ENCODE measurements at places on chromosomes 7 and 10.
A peak's percentile ranks its signal among the peaks of the same experiment; 100 is the strongest.

DNA sequence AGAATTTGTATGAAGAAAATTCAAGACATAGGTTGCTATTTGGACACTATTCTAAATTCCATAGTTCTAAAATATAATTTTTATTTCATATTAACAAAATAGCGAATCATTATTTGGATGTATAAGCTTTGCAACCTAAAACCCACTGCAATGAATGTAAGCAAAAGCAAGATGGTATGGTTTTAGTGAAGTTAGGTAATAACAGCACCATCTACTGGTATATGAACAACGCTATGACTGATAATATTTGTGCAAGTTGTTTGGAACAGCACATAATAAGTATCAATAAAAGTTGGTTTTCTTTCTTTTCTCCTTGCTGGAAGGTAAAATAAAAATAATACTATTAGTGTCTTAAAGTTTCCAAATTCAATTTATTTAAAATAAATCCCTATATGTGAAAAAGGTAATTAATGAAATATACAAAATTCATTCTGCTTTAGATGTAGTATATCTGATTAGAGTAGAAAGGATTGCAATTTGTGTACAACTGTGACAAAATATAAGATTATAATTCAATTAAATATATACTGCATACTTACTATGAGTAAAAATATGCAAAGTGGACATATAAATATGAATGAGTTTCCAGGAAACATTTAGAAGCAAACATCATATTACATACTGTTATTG, 79.0 kb upstream of the LSM8 start:
- no peak for DNase-seq

- DNase-seq, result no peak
Observed at GRCh38 chr10:89203237-89203636, 3.9 kb downstream of the CH25H start.

DNA sequence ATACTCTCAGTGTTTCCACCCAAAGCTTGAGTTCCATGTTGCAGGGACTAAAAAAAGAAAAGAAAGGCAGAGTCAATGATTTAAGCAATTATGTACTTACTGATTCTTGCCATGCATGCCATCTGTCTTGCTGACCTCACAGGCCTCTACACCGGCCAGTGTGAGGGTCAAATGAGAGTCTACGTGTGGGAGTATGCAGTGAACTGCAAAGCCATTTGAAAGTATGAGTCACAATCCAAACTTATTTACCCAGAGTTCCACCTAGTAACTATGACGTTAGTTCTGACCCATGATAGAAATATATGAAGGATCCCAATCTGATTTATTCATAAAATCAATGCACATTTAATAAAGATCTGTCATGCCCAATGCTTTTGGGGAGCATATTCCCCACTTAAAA, 26.5 kb downstream of the PDE1C start:
- DNase-seq, result peak; percentile 86

DNA sequence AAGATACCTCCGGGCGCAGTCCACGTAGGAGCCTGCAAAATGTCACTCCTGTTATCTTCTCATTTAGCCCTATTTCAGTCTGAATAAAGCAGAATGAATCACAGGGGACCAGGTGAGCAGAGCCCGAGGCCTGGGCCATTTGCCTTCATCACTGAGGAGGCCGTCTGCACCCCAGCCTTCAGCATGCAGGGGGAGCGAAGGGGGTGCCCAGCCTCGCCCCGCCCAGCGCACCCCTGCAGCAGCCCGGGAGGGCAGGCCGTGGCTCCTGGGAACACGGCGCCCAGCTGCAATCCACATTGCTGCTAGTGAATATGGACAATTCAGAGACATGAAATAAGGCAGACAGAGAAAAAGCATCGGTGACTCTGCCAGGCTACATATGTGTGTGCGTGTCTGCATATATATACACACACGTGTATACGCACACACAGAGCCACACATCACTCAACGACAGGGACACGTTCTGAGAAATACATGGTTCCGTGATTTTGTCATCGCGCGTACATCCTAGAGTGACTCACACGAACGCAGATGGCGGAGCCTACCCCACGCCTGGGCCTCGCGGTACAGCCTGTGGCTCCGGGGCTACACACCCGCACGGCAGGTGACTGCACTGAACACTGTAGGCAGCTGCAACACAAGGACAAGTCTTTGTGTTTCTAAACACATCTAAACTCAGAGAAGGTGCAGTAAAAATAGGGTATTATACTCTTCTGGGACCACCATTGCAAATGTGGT, 15.2 kb upstream of the ELFN1 start:
- no peak for DNase-seq

DNA sequence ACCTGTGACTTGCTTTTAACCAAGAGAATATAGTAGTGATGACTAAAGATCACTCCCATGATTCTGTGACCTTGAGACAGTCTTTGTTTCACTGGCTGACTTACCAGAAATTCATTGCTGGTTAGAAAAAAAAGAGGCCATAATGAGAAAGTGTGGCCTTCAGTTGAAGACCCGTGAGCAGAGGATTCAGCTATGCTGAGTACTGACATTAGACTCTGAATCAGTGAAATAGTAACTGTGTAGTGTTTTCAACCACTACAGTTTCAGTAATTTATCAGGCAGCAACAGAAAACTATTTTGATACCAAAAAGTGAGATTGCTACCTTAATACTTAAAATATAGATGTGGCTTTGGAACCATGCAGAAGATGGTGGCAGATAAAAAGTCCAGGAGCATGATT, 298.0 kb upstream of the KCND2 start:
- DNase-seq, result no peak

DNA sequence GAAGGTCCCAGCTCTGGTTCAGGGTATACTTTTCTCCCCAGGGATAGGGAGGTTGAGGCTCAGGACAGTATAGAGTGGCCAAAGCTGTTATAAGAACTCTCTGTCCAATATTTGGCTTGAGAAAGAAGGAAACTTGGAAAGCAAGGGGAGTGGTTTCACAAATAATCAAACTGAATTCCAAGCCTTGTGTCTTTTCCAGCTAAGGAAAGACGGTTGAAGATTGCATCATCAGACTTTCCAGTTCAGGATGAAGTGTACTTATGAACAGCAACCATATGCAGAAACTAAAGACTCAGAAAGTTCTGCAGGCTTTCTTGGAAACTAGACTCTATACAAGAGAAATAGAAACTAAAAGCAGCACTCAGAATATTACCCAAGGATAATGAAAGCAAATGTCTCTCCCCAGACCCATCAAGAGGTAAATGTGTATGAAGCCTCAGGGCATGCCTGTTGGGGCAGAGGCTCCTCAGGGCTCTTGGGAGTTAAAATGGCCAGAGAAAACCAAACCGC, 46.4 kb downstream of the RAMP3 start:
- DNase-seq, result peak; percentile 44

DNA sequence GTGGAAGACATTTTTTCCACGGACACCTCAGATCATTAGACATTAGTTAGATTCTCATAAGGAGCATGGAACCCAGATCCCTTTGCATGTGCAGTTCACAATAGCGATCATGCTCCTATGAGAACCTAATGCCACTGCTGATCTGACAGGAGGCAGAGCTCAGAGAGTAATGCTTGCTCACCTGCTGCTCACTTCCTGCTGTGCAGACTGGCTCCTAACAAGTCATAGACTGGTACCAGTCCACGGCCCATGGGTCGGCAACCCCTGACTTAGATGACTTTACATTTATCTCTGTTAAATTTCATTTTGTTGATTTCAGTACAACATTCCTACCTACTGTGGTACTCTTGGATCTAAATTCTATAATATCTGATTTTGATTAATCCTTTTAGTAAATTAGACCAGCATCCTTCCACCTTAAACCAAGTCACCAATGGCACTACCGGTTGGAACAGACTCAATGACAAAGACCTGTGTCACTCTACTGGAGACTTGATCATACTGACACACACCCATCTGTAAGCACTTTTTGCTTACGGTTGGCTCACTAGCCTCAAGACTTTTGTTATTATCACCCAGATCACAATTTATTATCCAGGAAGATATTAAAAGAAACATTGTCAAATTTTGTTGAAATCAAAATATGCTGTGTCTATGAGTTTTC, 8.0 kb upstream of the CCDC71L start:
- DNase-seq, result no peak

GRCh38 chr7:158771-159170, 33.6 kb upstream of the FAM20C start:
- DNase-seq, result no peak

DNA sequence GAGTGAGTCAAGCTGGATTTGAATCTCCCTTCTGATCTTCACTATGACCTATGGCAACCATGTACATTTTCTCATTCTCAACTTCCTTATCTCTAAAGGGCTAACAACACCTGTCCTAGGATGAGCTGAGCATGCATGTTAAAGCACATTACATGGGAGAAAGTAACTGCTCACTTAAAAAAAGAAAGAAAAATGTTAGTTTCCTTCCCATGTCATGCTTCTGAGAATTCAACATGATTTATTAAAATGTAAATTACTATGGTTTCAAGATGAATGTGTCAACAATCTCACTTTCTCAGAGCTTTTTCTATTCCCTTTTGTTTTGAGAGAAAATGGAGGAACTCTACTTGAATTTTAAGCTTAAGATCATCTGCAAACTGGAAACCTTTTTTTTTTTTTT, 295.3 kb downstream of the SKIDA1 start:
- no peak for DNase-seq

GRCh38 chr7:157616426-157616825, 279.6 kb downstream of the DNAJB6 start:
- DNase-seq, result no peak

- no peak for DNase-seq
Observed at GRCh38 chr7:135217645-135218509, 6.6 kb upstream of the WDR91 start.

GRCh38 chr10:68103261-68103878, 5.9 kb upstream of the MYPN start:
- DNase-seq, result peak; percentile 32

GRCh38 chr7:83178796-83179195, 16.1 kb upstream of the PCLO start:
- no peak for DNase-seq

GRCh38 chr10:59698326-59698725, 11.3 kb downstream of the SLC16A9 start:
- no peak for DNase-seq

DNA sequence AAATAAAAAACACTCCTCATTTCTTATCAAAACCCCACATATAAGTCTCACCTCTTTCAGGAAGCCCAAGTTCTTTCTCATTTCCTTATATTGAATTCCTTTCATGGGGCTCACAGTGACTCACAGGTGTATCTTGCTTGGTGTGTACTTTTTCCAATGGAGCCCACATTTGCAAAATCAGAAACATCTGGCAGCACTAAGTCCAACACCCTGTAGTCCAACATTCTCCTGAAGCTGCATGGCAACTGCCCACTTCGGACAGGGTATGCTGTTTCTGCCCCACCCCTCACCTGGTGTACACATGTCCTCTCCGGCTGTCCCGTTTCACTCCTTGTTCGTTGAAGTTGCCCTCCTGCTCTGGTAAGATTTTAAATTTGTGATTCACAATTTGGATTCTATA, 544.1 kb downstream of the SORCS3 start:
- DNase-seq, result no peak

DNA sequence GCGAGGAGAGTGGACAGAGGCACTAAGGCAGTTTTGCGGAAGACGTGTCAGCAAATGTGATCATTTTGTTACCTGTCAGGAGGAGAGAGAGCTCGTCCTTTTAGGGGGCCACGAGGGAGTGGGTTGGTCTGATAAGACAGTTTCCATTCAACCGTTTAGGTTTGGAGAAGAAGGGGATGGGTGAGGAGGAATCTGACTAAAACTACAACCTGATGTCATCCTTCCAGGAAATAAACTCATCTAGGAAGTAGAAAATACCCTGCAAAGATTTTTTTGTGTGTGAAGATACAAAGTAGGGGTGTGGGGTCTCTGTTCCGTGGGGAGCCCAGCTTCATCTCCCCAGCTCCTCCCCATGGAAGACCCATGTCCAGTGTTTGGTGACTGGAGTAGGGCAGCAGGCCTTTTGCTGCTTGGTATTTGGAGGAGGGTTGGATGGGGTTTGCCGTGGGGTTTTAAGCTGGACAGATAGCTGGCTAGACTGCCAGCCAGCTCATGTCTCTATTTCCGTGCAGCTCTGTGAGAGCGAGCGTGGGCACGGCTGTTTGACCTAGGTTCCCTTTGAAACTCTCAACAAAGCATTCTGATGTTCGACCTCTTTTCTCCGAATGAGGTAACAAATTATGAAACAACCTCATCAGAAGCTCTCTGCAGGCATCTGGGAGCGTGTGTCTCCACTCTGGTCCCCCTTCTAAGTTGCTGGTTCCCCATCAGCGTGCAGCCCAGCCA, 136.0 kb upstream of the TCF7L2 start:
- no peak for DNase-seq

DNA sequence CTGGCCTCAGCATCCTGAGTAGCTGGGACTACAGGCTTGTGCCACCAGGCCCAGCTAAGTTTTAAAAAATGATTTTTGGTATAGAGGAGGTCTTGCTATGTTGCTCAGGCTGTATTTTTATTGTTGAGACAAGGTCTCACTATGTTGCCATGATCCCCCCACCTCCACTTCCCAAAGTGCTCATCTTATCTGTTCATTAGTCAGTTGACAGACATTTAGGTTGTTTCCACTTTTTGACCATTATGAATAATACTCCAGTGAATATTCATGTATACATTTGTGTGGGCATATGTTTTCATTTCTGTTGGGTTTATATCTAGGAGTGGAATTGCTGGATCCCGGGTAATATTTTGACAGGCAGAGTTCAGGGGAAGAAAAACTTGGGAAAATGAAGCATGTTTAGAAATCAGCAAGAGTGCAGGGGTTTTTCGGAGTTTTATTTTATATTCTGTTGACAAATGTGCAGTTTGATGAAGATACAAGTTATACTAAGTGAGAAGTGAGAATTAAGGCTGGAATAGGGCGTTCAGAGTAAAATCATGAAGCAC, 2.7 kb upstream of the SCD start:
- DNase-seq, result no peak

DNA sequence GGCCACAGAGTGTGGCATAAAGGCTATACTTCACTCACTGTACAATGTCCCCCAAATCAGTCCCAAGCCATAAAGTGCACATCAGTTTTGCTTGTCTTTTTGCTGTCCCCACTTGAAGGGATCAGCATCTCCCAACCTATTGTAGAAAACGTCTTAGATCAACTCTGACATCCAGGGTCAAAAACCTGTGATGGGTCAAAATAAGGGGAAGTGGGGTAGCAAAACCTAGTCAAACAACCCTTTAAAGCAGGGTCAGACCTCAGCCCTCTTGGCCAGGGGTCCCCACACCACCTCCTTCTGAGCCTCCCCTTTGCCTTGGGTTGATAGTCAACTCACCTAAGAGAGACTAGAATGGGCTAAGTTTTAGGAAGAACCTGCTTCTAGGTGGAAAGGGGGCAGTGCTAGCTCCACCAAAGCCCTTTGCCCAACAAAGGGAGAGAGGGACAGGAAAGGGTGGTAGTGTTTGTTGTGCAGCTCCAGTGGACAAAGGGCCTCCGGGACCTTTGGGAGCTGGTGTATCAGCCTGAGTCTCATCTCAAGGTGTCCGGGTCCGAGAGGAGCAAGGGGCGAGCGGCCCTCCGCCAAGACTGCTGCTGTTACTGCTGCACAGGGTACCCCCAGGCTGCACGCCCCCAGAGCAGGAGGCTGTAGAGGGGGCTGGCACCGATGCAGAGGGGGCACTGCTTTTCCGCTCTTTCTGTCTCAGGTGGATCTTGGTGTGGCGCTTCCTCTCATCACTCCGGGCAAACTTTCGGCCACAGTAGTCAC, 3.3 kb downstream of the EGR2 start:
- no peak for DNase-seq

Measured in EL (cell line).